ENCODE measurements at places on chromosomes 1 and 21. TPM values are rescaled to one million over a fixed set of nuclear protein-coding genes. Genes with fewer than 3 reads are reported as not detected.

DNA sequence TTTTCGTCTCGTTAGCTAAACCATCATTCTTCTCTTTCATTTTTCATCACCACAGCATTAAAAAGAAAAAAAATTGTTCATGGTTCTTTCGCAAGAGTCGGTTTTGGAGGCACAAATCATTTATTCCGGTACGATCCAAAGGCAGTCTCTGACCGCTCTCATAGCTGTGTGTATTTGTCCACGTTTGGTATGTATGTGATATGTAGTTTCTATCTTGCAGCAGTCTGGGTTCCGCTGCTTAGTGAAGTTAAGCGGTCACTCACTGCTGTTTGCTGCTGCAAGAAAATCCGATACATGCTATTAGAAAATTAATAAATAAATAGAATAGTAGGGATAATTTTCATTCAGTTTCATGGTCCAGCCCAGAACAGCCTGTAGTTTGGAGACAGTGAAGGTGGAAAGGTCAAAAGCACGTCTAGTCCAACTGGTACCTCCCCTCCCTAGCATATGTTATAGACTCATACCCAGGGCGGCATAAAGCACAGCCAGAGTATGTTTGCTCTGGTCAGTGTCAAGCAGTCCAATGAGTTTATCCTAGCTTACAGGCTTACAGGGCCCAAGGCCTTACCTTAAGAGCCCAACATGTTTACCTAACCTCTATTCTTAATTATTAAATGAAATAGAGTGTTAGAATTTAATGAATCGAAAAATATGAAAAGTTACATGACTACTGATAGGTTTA, 2.5 kb downstream of the FMN2 start:
- peaks cover 5% of the 10 kb centered on the region for H3K4me1 ChIP-seq
- no peak overlapping the region for H3K27ac ChIP-seq
- no peak overlapping the region for H3K4me3 ChIP-seq
- H3K36me3 ChIP-seq: no peaks in the 10 kb centered on the region
- peaks cover 27% of the 10 kb centered on the region for H3K27me3 ChIP-seq

DNA sequence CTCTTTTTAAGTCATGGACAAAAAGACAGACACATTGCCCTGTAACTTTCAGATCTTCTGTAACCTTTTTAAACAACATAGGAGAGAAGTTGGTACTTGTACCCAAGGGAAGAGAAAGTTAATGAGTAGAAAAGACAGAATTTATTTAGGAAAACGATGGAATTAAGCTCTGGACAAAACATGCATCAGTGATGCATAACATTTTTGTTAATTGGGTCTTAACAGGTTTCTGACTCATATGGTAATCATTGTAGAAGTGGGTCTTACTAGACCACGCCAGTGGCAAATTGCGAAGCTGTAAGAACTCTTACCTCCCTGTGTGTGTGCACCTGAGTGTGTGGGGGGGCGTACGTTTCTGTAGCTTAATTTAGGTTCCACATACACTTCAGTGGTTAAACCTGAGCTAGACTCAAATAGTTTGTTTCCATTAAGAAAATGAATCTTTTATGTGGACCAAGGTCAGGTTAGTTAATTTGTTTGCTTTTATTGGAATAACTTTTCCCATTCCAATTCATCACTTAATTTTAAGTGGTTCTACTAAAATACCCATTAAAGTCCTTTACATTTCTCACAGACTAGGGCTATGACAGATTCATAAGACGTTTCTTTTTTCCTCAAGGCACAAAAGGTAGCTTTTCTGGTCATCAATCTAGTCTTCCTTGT, 48.1 kb downstream of the NFIA start:
- no peak overlapping the region for H3K27ac ChIP-seq
- no peaks in the 10 kb centered on the region for H3K27me3 ChIP-seq
- H3K4me3 ChIP-seq: no peak overlapping the region
- peaks cover 7% of the 10 kb centered on the region for H3K4me1 ChIP-seq
- H3K36me3 ChIP-seq: no peaks in the 10 kb centered on the region
- DNase-seq: no peak

GRCh38 chr1:246020211-246020954, 486.7 kb downstream of the SMYD3 start:
- H3K36me3 ChIP-seq: no peaks in the 10 kb centered on the region
- H3K4me3 ChIP-seq: no peak overlapping the region
- no peaks in the 10 kb centered on the region for H3K27me3 ChIP-seq
- no peak overlapping the region for H3K27ac ChIP-seq

DNA sequence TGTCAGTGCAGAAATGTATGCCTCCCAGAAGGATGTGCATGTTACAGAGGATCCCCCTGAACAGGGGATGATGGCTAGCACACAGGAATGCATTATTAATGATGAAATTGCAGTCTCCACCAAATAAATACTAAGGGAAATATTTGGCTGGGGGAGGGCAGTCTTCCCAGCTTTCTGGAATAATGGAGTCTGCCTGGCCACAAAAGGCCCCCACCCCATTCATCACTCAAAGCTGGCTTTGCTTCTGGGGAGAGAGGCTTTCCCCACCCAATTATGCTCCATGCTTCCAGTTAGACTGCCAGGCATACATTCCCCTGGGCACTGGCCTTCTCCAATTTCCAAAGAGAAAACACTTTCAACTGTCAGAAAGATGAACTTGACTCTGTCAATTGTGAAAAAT, 302.7 kb downstream of the SIPA1L2 start:
- H3K36me3 ChIP-seq: no peaks in the 10 kb centered on the region
- H3K27ac ChIP-seq: no peak overlapping the region
- H3K4me1 ChIP-seq: no peaks in the 10 kb centered on the region
- no peak for DNase-seq
- no peaks in the 10 kb centered on the region for H3K27me3 ChIP-seq

- H3K27me3 ChIP-seq: peaks cover 17% of the 10 kb centered on the region
- no peak for DNase-seq
- no peaks in the 10 kb centered on the region for H3K4me1 ChIP-seq
- no peak overlapping the region for H3K27ac ChIP-seq
Measured at GRCh38 chr1:54976747-54977146, 3.7 kb upstream of the TMEM61 start.

DNA sequence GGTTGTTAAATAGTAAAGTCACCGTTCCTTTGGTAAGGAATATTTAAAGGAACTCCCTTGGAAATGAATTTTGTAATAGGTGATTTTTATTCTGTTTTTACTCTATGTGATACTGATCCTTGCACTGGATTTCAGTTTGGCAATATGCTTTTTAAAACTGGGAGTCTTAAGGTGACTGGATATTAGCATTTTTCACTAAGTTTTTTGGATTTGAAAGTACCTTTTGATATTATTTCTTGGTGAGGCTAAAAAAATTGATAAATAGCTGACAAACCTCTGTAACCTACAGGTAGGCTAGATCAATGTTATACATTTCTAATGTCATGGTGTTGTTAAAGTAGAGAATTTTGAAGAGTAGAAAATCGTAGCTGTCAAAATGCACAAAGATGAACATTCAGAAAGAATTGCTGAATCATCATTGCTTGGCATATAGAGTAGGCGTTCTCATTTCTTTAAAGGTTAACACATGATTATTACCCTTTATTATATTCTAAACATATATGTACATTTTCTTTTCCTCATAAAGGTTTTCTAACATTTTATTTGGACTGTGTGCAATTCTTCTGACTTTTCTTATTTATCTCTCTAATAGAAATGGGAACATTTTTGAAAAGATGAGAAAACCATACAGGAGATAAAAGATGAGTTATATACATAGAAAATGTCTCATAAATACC, 1.5 kb upstream of the DNAJB4 start:
- peaks cover 8% of the 10 kb centered on the region for H3K4me1 ChIP-seq
- no peak overlapping the region for H3K4me3 ChIP-seq
- no peak for DNase-seq
- H3K27me3 ChIP-seq: no peaks in the 10 kb centered on the region

DNA sequence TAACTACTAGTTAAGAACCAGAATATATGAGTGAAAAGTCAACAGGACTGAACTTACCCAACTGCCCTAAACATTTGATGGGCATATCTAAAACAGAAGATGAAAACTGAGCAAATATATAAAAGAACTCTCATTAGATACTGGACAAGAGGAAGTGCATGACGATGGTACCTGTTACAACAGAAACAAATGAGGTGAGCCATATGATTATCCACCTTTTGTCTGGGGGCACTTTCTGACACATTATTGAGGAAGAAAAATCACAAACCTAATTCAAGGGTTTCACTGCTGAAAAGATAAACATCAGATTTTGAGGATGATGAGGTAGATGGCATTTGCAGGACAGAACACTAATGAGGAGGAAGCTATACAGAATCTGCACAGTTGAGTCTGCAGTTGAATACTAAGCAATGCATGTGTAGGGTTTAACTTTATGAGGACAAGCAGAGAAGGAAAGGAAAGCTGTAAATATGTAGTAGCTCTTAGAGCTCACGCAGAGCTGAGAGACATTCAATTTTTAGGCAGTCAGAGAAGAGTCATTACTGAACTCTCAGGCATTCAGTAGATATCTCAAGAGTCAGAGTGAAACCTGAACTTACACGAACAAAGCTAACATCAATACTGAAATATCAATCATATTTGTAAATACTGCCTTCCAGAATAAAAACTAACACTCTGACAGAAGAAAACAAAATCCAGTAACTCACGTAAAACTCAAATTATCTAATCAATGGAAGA, 262.1 kb downstream of the AKT3 start:
- H3K4me1 ChIP-seq: no peaks in the 10 kb centered on the region
- H3K27ac ChIP-seq: no peak overlapping the region

- peaks cover 5% of the 10 kb centered on the region for H3K36me3 ChIP-seq
- H3K27ac ChIP-seq: no peak overlapping the region
- peaks cover 69% of the 10 kb centered on the region for H3K4me1 ChIP-seq
- no peak for DNase-seq
- H3K4me3 ChIP-seq: no peak overlapping the region
- H3K27me3 ChIP-seq: no peaks in the 10 kb centered on the region
Measured at GRCh38 chr21:29313662-29314408, 15.1 kb downstream of the BACH1 start.

- H3K4me1 ChIP-seq: no peaks in the 10 kb centered on the region
- no peak for DNase-seq
- H3K27ac ChIP-seq: no peak overlapping the region
Measured at GRCh38 chr21:26421724-26422123, 151.4 kb downstream of the CYYR1 start.

DNA sequence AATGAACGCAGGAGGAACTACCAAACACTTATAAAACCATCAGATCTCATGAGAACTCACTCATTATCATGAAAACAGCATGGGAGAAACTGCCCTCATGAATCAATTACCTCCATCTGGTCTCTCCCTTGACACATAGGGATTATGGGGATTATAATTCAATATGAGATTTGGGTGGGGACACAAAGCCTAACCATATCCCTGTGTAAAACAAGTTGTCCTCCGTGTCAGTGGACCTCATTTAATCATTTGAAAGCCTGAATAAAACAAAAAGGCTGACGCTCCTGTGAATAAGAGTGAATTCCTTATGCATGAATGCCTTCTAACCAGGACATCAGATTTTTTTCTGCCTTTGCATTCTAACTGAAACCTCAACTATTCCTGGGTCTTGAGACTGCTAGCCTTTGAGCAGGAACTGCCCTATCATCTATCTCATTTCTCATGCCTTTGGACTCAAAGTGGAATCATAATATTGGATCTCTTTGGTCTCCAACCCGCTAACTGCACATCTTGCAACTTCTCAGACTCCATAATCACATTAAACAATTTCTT, 648.8 kb downstream of the ADGRL2 start:
- DNase-seq: no peak
- no peaks in the 10 kb centered on the region for H3K4me1 ChIP-seq

DNA sequence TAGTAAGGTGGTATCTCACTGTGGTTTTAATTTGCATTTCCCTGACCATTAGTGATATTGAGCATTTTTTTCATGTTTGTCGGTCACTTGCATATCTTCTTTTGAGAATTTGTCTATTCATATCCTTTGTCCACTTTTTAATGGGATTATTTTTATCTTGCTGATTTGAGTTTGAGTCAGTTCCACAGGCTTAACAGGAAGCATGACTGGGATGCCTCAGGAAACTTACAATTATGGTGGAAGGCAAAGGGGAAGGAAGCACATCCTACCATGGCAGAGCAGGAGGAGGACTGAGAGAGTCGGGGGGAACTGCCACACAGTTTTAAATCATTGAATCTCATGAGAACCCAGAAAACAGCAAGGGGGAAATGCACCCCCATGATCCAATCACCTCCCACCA, 51.1 kb downstream of the ODF2L start:
- peak; percentile 19 for DNase-seq
- no peaks in the 10 kb centered on the region for H3K36me3 ChIP-seq
- H3K27me3 ChIP-seq: no peaks in the 10 kb centered on the region

- no peak overlapping the region for H3K4me3 ChIP-seq
- no peak for DNase-seq
- H3K36me3 ChIP-seq: no peaks in the 10 kb centered on the region
- no peaks in the 10 kb centered on the region for H3K27me3 ChIP-seq
- no peaks in the 10 kb centered on the region for H3K4me1 ChIP-seq
- H3K27ac ChIP-seq: no peak overlapping the region
Measured at GRCh38 chr21:29504751-29505321, 206.1 kb downstream of the BACH1 start.

- no peak overlapping the region for H3K4me3 ChIP-seq
- H3K27ac ChIP-seq: no peak overlapping the region
- H3K27me3 ChIP-seq: no peaks in the 10 kb centered on the region
- H3K4me1 ChIP-seq: peaks cover 23% of the 10 kb centered on the region
Measured at GRCh38 chr1:93076268-93076667, 2.8 kb upstream of the MTF2 start.

DNA sequence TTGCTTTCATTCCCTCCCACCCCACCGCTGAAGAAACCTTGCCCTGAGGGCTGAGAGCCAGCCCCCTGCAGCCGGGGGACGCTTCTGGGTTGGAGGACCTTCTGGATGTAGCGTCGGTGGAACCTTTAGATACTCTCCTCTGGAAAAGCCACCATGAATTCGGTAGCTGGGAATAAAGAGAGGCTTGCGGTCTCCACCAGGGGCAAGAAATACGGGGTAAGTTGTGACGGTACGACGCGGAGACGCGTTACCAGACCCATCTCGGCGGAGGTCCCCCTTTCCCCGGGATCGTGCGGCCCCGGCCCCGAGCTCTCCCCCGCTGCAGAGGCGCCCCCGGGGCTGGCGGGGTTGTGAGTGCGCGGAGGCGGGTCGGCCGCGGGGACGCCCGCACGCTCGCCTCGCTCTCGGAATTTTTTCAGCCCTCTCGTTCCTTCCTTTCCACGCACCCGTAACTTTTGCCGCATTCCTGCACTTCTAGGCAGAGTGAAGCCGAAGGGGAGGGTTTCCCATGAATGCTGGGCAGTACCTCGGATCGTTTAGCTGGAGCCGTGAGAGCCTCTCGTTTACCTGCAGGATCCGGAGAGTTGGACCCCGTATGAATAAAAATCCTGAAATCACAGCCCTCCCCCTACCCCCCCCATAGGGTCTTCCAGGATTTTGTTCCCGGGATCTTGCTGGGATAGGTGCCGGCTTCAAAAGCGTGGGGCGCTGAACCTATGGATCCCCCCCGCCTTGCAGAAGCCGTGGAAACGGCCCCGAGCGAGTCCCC, 671 bp downstream of the KIF26B start:
- DNase-seq: no peak
- H3K4me1 ChIP-seq: peaks cover 45% of the 10 kb centered on the region
- H3K27me3 ChIP-seq: peaks cover 47% of the 10 kb centered on the region
- no peak overlapping the region for H3K27ac ChIP-seq
- H3K4me3 ChIP-seq: peak overlapping the region; percentile 62

GRCh38 chr1:198696211-198696610, 57.4 kb downstream of the PTPRC start:
- no peak overlapping the region for H3K27ac ChIP-seq
- H3K36me3 ChIP-seq: peaks cover 81% of the 10 kb centered on the region
- no peak overlapping the region for H3K4me3 ChIP-seq
- DNase-seq: no peak

Gene ZNF670
- polyA plus RNA-seq: 2.3 TPM

Gene S100A12
- polyA plus RNA-seq: 126 TPM

Gene HES3
- polyA plus RNA-seq: not detected

Gene FCRL3
- 89.6 TPM for polyA plus RNA-seq

Gene GJC2
- polyA plus RNA-seq: 0.67 TPM

Gene ERICH3
- polyA plus RNA-seq: 0.28 TPM

Gene ITLN2
- polyA plus RNA-seq: not detected

Gene FMN2
- 0.10 TPM for polyA plus RNA-seq
